Endothelial cell of umbilical vein (primary cell): ENCODE measurements at places on chromosomes 16 and 17.

DNA sequence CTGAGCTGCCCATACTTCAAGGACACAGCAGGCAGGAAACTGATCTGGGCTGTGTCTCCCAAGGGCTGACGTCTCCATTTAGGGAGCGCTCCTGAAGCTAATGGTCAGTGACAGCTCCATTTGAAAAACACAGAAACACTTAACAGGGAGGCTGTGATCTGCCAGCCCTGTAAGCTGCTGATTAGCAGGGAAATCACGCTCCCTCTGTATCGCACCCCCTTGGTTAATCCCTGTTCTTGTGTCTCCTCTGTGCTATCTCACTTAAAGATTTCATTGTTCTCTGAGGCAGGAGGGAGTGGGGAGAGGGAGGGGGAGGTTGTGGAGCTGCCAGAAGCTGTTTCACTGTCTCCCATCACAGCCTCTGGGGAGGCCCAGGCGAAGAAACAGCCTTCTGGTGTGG lies 47.4 kb upstream of the CACNG3 start:
- no peak for DNase-seq

DNA sequence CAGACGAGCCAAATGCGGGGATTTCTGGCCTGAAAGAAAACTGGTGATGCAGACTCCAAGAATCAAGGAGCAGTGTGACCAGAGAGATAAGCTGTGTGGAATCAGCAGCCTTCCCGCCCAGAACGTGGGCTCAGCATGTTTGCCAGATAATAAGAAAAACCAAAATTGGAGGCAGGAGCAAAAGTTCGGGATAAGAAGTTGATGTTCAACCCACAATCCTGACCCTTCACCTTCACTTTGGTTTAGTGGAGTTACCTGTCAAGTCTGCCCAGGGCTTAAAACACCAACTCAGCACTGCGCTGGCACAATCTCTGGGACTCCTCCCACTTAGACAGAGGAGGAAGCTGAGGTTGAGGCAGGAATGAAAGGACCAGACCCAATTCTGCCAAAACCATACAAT lies 3.1 kb downstream of the SLC43A2 start:
- peak; percentile 30 for DNase-seq

DNA sequence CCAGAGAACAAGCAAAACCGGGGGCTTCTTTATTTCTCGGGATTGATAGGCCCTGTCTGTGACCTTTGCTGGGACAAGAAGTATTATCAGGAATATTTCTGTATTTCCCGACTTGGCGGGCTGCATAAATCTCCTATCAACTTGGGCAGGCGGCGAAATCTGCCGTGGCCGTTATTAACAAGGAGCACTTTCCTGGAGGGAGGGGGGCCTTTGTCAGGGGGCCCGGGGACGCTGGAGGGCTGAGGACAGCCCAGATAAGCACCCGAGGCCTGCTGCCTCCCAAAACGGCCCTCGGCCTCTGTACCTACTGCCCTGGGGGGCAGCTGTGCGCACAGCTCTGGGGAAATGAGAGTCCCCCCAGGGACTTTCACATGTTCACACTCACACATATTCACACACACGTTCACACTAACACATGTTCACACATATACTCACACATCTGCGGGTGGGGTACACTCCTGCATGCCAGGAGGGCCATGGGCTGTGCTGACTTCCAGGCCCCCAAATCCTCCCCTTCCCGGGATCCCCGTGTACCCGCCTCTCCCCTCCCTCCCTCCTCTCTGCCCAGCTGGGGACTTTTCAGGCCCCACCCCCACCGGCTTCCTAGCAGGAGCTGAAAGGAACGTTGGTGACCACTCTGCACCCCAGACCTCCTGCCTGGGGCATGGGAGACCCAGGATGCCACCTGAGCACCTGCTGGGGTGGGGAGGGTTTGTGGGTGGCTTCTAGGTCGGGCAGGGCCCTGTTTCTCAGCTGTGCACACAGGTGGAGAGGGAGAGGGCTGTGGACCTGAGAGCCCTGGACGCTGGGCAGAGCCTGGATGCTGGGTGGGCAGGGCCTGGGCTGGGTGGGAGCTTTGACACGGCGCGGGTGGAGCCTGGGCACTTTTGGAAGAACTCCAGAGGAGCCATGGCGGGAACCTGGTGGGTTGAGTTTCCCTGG lies 24.3 kb upstream of the GSE1 start:
- DNase-seq, result no peak

- no peak for DNase-seq
Measured at GRCh38 chr17:34725725-34726124, 146.3 kb downstream of the TMEM132E start.

DNA sequence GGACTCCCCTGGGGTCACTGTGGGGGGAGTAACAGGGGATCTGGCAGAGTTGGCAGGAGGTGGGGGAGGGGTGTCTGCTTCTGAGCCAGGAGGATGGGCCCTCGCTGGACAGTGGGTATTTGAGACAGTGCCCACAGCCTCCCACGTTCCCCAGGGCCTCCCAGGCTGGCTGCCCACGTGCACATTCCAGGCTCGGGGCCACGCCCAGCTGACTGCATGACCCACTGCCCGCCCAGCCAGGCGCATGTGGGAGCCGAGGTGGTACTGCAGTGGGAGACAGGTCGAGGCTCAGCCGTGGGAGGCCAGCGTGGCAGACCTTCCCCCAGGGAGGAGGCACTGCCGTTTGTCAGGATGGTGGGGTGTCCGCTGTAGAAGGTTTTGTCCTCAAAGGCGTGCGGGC lies 38.8 kb downstream of the BAHCC1 start:
- DNase-seq, result no peak

DNA sequence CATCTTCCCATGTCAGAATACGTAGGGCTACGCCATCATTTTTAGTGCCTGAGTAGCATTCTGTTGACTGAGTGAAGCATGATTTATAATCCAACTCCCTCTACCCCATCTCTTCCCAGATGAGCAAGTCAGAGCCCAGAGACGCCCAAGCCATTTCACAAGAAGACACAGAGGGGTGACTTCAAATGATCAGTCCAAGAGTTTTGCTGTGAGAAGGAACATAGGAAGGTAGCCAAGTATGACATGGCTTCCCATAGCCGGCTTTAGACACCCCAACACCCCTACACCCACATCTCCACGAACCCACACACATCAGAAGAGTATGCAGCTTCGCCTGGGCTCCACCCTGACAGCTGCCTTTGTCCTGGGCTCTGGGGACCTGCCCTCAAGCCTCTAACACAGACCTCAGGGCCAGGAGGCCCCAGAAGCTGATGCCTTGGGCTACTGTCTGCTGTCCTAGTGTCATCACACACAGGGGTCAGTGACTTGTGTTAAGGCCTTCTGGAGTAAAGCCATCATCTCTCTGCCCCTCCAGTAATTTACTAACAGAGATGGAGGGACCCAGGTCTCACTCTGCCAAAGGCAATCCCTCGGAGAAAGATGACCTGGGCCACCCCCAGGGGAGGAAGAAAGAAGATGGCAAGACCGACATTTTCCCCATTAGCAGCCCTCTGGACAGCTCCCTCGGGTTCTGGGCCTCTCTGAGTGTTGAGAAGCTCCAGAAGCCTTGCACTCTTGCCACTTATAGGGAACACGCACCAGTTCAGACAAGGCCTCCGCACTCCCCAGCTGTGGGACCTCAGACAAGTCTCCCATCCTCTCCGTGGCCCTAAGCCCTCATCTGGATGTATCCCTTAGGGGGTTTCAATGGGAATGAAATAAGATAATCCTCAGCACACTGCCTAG lies 38.7 kb upstream of the MRPS23 start:
- no peak for DNase-seq

DNA sequence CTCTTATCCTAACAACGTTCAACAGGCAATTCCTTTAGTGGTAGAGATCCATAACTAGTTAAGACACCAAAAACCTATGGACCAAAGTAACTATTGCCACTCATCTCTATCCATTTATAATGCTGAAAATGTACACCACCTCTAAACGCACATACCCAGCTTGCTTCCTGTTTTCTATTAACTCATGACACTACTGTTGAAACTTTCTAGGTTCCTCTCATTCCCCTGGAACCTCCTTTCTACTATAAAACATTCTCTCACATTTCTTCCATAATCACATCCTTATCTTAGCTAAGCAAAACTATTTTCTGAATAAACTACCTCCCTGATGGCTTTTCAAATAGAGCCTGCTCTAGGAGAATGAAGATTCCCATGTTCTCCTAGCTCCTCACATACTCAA lies 42.9 kb upstream of the KSR1 start:
- no peak for DNase-seq

DNA sequence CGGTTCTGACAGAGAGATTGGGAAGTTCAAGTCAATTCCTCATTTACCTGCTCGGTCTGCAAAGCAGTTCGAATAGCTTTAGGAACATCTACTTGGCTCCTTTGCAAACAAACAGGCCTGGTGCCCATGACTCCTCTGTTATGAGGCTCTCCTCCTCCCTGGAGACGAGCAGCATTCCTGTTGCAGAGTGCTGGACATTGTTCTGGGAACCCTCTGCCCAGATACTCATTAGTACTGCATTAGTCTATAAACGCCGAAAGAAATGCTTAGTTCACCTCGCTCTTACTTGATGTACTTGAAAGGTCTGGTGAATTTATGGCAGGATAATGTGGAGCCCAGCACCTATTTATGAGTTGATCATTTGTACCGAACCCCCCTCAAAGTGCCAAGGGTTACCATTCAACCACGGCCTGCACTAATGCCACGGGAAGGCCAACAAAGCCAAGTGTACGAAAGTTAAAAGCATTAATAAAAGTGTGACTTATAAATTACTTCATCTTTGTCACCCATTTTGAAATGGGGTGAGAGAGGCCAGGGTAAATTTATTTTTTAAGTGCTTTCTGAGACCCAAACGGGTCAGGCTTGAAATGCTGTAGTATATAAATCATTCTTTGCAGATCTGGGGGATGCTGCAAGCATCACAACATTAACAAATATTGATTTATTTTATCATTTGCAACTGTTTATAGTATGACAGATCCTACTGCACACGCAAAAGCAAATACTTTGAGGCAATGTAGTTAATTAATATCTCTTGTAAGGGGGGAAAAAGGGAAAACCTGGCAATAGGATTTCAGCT lies 478.9 kb upstream of the PSMD7 start:
- DNase-seq, result no peak

- no peak for DNase-seq
Measured at GRCh38 chr17:79990051-79990592, 45.5 kb downstream of the TBC1D16 start.

DNA sequence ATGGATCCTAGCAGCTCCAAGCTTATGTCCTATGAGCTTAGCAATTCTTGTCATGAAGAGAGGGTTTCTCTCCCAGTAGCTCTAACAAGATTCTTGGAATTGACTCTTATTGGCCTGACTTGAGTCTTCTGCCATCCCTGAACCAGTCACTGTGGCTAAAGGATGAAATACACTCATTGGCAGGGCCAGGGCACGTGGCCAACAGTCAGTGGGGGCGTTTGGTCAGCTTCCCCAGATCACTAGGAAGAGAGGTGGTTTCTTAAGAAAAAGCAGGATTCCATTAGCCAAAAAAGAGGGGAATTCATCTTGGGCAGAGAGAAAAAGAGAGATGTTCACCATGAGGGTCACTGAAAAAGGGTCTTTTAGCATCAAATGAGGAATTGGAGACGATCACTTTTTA lies 363.2 kb downstream of the SNX29 start:
- no peak for DNase-seq

DNA sequence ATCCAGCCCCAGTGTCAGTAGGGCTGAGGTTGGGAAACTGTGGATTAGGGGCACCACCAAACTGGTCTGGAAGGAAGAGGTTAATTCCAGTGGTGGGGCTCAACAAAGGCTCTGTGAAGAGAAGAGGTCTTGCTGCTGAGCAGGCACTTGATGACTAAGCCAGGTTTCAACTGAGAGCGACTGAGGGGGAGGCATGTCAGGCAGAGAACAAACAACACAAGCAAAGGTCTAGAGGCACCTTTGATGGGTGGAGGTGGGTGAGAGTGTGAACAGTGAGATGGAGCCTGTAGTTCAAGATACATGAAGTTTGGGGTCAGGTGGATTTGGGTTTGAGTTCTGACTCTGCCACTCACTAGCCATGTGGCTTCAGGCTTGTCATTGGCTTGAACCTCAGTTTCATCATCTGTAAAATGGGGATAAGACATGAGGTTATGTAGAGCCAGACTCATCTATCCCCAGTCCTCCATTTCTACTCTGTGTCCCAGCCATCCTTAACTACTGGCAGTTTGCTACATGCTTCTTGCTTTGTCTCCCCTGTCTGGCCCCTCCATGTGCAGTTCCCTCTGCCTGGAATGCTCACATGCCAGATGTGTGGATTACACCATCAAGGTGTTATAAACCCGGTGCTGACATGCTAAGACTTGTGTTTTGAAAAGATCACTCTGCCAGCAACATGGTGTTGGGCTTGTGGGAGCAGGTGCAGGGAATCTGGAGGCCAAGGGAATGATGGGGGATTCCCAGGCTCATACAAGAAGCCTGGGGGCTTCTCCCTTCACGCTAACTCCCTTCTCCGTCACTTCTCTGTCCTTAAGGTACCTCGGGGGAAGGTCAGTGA lies 3.0 kb upstream of the RMI2 start:
- DNase-seq, result no peak

DNA sequence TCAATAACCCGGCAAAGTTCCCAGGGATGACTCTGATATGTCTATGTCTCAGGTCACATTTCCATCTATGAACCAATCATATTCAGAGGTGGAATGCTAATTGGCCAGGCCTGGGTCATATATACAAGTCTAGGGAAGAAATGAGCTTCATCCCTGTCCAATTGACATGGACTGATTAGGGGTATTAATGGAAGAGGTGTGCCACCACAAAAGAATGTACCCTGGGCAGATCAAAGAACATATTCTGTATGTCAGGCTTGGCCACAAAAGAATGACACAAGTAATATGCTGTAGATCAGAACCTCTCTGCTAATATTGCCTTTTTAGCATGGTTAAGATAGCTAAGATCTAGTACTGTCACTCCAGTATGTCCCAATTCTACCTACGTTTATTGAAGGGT lies 6.7 kb downstream of the SLC35G3 start:
- DNase-seq, result no peak

- DNase-seq, result no peak
Measured at GRCh38 chr17:14058051-14058450, 11.3 kb upstream of the COX10 start.

- DNase-seq, result no peak
Measured at GRCh38 chr17:2911755-2912111, 115.5 kb downstream of the RAP1GAP2 start.

- DNase-seq, result peak; percentile 25
Measured at GRCh38 chr17:50363217-50364060, 9.5 kb downstream of the MRPL27 start.

GRCh38 chr17:42709561-42709960 lies 27.2 kb downstream of the CNTNAP1 start:
- DNase-seq, result no peak
